ENCODE measurements at places on chromosomes 2 and 18. TPM values are rescaled to one million over a fixed set of nuclear protein-coding genes. Genes with fewer than 3 reads are reported as not detected.

DNA sequence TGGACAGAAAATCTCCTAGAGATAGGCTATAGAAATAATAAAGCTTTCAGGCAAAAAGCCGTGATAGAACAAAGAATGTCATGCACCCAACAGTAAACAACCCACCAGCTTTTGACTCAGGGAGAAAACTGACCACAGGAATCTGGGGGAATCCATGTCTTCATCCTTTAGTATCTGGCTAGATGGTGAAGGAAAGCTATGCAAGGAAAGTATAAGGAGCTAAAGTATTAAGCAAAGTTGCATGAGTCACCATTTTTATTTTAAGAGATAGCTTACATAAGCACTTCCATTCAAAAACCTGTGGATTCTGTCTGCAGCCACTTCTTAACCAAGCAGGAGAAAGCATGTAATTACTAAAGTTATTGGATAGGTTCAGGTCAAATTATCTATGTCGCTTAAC is 363.8 kb downstream of the LRP1B start:
- DNase-seq: no peak

DNA sequence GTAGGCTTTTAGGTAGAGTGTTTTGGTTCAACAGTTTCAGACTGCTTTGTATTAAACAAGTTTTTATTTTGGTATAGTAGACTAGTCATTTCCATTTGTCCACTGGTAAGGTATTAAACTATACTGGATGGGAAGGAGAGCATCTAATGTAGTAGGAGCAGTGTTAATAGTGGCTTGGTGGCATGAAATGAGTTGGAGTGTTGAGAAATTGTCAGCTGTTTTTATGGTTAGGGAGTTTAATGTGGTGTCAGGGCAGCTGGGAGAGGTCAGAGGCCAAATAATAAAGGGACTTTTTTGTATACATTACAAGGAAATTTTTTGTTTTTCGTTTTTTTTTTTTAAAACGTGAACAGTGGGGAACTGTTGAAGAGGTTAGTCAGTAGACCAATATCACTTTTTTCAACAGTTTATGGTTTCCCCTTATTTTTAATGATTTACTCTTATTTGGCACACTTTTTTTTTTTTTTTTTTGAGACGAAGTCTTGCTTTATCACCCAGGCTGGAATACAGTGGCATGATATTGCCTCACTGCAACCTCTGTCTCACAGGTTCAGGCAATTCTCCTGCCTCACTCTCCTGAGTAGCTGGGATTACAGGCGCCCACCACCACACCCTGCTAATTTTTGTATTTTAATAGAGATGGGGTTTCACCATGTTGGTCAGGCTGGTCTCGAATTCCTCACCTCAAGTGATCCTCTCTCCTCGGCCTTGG is 21.2 kb downstream of the ACTR3 start:
- no peak for DNase-seq

STPG4 gene
- total RNA-seq: not detected

DNA sequence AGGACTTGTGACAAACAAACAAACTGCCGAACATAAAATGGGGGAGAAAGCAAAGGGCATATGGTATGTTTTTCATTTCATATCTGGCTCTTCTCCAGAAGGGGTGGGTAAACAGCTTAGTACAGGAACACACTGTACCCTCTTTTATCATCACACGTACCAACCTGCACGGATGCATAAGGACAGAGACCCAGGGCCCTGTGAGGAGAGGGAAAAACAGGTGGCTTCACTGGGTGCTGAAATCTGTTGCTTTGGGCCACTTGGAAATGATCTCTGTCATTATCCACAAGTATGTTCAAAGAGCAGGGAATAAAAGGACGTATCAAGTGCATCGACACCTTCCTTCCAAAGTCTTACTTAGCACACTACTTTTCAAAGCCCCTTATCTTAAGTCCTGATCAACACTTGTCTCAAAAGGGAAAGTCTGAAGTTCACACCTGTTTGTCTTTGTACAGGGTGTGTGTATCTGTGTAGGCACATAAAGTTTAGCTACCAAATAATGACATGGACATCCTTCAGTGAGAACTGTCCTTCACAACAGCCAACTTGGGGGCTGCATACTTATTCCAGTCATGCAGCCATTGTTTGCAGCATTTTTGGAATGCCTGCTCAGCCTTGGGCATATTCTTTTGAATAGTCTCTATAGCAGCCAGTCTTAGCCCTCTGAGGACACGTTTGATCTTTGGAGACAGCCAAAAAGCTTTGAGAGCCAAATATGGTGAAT is 60.6 kb downstream of the IRS1 start:
- DNase-seq: no peak

DNA sequence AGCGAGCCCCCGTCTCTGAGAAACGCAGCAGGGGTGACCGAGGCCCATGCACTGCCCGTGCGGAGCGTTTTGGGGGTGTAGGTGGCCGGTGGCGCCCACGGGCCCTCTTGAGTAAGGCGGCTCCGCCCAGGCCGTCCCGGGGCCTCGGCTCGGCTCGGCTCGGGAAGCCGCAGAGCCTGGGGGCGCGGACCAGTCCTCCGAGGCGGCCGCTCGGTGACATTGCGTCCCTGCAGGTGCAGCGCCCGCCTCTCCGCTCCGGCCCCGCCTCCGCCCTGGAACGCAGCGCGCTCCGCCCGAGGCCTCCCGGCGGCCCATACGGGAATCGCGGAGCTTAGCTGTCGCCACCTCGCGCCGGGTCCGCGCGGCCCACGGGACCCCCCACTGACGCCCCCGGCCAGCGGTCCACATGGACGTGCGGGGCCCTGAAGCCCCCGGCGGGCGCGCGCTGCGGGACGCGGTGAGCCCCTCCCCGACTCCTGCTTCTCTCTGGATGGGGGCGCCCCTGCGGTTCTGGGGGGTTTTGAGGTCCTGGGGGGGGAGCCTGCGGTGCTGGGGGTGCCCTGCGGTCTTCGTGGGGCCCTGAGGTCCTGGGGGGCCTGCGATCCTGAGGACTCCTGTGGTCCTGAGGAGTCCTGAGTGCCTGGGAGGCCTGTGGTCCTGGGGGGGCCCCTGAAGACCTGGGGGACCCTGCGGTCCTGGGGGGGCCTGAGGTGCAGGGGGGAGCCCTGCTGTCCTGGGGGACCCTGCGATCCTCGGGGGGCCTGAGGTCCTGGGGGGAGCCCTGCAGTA is at the start of gene HSBP1L1:
TSS of gene HSBP1L1 (plus strand) at position 314 of the 789 bp plus-strand sequence. CDS start at position 407, 93 bp downstream.
- peak; percentile 65 for DNase-seq

GRCh38 chr2:25853038-25853638 is 25.1 kb downstream of the ASXL2 start:
- DNase-seq: no peak

- no peak for DNase-seq
Measured at GRCh38 chr2:168155046-168155445, 92.3 kb downstream of the STK39 start.

RPIA gene
- 44.6 TPM for total RNA-seq

- DNase-seq: no peak
Measured at GRCh38 chr2:205287316-205287715, 395.0 kb upstream of the NRP2 start.

DNA sequence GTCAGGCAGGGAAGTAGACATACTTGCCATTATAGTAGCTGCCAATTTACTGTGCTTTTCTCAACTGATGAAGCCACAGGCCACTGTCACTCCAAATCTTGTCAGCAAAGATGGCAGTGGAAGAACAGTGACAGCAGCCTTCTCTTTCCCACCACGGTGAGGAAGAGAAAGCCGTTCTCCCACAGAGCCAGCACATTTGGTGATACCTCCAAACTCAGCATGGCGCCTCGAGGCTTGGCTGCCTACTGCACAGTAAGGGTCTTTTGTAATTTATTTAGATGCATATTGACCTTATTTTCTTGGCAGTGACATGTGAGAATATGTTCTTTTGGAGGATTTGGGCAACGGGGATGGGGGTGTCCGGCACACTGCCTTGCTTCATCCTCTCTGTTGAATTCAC is 117.2 kb upstream of the CDH20 start:
- DNase-seq: no peak

DSC1 gene
- not detected for total RNA-seq

LINC00305 gene
- total RNA-seq: not detected

DNA sequence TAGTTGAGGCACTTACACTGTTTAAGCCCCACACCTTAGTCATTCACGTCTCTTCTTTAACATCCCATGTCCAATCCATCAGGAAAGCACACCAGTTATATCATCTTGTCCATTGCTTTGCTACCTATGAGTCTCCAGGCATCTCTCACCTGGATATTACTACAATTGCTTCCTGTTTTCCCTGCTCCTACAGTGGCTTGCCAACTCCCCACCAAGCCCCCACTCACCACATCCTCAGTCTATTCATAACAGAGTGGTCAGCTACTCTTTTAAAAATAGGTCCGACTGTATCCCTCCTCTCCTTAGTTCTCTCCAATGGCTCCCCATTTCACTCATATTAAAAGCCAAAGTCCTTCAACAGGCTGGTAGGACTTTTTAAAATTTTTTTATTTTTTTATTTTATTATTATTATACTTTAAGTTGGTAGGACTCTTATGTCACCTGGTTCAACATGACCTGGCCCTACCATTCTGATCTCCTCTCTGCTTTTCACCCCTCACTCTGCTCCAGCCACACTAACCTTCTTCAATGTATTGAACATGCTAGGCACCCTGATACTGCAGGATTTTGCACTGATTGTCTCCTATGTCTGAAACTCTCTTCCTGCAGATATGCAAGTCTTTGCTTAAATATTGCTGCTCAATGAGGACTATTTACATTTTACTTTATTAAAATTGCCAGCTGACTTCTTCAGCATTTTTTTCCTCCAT is 253.2 kb downstream of the CYRIA start:
- DNase-seq: no peak

DNA sequence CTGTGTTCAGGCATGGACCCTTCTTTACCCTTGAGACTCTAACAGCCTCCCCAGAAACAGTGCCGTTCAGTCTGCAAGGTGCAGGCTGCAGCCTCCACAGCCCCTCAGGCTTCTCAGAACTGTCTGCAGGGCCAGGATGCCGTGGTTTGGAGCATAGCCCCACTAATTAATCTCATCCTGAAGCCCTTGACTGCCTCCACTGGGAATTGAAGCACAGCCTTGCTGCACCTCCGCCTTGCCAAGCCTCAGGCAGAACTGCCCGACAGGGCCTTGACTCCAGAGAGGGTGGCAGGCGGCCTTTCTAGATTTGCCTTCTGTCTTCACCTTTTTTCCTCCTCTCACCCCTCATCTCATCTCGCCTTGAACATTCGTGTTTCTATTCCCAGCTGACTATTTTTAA is 119.8 kb downstream of the NRP2 start:
- no peak for DNase-seq

GRCh38 chr18:13551841-13552733 is 174.3 kb downstream of the FAM210A start:
- DNase-seq: no peak

DNA sequence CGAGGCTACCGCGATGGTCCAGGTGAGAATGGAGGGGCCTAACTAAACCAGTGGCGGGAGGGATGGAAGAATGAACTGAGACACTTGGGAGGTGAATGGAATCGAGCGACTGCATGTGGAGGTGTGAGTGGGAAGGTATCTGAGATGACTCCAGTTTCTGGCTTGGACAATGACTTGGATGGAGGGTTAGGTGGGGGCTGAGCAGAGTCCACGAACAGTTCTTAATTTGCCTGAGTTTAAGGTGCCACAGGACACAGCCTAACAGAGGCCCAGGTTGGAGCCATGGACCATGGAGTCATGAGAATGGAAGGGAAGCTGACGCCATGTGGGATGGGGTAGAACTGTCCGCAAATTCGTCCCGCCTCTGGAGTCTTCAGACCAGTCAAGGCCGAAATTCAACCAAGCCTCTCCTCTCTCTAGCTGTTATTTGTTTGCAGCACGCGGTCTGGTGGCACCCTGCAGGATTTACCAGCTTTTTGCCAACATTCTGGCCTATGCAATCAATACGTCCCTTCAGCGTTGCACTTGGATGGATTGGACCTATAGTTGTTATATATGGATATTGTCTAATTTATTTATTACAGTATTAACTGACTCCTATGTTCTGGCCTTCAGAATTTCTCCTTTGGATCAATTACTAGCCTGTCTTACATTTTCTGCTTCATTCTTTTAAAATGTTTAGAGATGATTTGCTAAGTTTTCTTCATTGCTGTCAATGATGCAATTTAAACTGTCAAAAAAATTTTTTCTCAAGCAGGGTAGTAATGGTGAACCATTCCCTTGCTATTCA is 940 bp upstream of the BOLA3 start:
- no peak for DNase-seq

DNA sequence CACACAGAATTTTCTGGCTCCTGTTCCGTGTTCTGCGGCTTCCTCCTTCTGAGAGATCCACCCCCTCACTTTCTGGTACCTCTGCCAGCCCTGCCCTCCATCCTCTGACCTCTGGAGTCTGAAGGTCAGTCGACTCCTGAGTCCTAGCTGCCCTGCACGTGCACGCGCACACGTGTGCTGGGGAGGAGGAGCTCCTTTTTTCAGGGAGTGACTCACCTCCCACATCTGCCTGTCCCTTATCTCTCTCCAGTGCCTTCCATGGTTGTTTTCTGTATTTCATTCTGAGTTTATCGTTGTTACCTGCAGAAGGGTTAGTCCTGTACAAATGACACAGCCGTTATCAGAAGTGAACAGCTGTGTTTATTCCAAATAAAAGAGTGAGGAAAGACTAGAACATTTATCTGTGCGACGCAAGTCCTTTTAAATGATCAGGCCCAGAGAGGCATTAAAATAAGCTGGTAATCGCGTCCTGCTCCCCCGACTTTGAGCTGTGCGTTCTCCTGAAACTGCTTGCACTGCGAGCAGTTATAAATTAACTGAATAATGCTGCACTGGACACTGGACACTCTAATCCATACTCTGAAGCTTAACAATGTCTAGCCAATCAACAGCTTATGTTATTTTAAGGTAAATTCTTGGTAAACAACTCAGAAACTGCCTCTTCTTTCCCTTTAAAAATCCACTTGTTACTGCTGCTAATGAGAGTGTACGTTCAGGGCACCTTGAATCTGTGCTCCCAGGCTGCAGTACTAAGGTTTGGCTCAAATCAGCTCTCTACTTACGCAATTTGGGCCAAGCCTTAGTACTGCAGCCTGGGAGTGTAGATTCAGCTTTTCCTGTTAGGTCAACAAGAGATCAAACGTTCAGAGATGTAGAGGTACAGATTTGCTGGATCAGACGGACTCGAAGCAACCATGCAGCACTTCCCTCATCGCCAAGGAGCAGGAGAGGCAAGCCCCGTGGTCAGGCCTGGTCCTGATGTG is 72.5 kb downstream of the GALR1 start:
- no peak for DNase-seq

- DNase-seq: no peak
Measured at GRCh38 chr2:10906926-10907625, 4.7 kb upstream of the KCNF1 start.

HOXD12 gene
- total RNA-seq: not detected

DHRS9 gene
- total RNA-seq: not detected

KCNG2 gene
- not detected for total RNA-seq

- DNase-seq: no peak
Measured at GRCh38 chr2:203732092-203732952, 25.9 kb downstream of the CD28 start.

REG1B gene
- not detected for total RNA-seq

TPO gene
- total RNA-seq: not detected

MEX3C gene
- total RNA-seq: 174 TPM

WNT6 gene
- not detected for total RNA-seq

PID1 gene
- total RNA-seq: not detected

Data from natural killer cell treated with Interleukin-12 subunit alpha and Interleukin-12 subunit beta and Interleukin-15 and Interleukin-18, amount 100 ng/mL, for 72 hours (primary cell).